ENCODE measurements at places on chromosomes 12 and 14.

GRCh38 chr12:57795354-57795753, 12.8 kb downstream of the TSFM start:
- no peak for DNase-seq

DNA sequence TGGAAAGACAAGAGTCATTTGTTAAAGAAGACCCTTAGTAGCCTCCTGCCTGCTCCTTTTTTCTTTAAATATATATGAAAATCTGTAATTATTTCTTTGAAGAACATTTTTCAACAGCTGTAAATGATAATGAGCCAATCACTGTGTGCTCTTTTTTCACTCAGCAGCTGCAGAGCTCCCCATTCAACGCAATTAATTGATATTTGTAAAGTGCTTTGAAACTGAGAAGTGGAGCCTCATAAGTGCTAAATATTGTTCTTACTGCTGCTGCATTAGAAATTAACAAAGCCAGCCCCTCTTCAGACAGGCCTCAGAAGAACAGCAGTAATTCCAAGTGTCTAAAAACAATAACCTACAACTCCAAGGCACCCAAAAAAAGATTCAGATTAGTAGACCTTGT, 224.3 kb downstream of the GXYLT1 start:
- no peak for DNase-seq

DNA sequence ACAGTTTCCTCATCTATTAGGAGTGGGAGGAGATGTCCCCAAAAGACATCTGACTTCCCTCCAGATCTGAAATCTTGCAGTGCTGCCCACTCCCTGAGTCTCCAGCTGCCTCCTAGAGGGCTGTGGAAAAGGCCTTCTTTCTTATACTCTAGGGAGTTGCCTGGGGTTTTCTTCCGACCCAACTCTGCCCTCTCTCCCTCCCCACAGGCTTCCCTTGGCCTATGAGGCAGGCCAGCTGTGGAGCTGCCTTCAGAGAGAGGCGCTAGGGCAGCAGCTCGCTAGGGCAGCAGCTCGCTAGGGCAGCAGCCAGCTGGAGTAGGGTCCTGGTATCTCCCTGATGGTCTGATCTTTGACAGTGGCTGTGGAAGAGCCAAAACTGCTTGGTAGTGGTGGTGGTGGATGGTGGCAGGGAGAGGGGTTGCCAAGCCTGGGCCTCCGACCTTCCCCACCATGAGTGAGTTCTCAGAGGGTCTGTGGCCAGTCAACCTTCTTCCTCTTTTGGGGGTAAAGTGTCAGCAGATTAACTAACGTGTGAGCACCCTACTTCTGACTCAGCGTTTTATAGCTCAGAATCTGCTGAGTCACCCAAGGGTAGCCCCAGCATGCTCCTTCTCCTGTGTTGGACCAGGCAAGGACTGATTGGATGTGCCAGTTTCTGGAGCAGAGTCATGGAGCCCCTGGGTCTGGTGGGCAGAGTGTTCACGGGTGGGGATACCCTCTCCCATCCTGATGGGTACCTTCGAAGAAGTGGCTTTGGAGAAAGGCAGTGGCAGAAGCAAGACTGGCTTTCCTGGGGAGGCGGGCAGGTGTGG, 2.3 kb downstream of the SLC48A1 start:
- no peak for DNase-seq

DNA sequence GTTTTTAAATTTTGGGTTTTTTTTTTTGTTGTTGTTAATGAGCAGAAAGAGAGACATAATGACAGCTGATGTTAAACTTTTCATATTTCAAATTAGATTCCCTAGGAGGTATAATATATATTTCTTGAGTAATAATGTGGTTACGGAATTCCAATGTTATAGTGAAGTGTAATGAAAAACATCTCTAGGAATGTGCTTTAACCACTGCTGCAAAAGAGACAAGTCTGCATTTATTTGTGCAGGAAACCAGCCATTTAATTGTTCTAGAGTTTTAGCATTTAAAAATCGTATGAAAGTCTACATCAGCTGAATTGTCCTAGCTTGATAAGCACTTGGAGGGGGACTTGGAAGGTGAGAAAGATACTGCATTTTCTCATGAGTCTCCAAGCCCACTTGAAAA, 14.3 kb downstream of the SERPINA10 start:
- DNase-seq: no peak

DNA sequence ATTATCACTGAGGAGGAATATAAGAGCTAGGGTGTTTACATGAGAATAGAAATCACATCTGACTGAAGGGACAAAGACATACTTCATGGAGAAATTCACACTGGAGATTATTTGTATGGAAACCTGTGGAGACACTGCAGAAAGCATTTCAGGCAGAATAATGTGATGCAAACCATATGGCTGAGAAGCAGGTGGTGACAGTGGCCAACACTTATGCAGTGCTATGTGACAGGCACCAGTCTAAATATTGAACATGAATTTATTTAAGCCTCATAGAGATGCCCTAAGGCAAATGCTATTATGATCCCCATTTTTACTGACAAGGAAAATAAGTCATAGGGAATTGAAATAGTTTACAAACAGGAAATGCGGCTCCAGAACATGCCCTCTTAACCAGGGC, 16.2 kb downstream of the ALG10B start:
- no peak for DNase-seq

GRCh38 chr14:66508846-66509621, 1.1 kb downstream of the GPHN start:
- DNase-seq: peak; percentile 33

DNA sequence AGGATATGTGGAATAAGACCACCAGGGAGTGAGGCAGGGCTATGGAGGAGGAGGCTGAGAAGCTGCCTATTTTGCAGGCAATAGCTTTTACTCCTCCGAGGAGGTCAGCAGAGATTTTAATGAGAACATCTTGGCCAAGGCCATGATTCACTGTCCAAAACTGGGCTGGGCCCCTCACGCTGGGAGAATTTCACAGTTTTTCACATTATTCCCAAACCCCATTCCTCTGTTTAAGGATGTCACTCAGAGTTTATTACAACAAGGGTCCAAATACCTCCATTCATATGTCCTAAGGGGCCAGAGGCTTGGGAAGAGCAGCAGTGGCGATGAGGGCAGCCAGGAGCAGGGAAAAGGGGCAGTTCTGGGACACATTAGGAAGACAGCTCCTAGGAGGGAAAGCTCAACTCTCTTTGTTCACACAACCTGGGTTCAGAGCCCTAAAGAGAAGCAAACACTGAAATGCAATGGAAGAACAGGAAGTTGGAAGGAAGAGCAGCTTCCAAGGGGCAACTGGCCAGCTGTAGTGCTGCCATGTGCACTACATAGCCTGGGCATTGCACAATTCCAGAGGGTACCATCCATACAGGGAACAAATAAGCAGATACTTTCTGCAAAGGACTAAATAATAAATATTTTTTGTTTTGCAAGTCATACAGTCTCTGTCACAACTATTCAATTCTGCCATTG, 283.2 kb downstream of the NUAK1 start:
- no peak for DNase-seq

DNA sequence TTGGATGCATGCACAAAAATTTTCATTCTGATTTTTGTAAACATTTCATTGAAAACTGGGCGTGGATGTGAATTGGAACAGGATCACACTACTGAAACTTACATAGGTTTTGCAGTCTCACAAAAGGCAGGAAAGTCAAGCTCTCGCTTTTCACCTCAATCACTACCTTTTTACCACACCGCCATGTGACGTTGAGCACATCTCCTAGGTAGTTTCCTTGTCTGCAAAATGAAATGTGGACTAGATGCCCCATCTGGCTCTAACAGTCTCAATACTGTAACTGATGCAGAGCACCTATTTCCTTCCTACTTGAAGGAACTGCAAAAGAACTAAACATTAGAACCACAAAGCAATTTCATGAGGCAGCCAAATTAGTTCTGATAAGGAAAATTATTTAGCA, 4.4 kb upstream of the YY1 start:
- no peak for DNase-seq

- DNase-seq: no peak
These were observed 833.3 kb downstream of the DIO2 start for GRCh38 chr14:79378020-79378419.

- DNase-seq: peak; percentile 32
These were observed 72.8 kb downstream of the IRF2BPL start for GRCh38 chr14:76955575-76956315.

DNA sequence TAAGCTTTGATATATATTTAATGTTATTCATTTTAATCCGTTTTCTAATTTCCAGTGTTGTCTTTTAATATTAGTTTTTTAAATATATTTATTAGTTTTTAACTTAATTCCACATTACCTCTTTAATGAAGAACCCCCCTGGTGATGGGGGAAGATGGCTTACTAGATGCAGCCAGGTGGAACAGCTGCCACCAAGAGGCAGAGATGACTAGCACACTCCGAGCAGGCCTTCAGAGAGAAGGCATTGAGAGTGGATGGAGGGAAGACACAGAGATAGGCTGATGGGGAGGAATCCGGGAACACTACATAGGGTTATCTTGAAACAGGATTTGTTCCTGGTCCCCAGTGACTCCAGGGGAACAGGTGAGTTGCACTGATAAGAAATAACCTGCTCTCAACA, 771.6 kb downstream of the LRFN5 start:
- no peak for DNase-seq

GRCh38 chr14:23939607-23940326, 13.8 kb upstream of the DHRS4 start:
- no peak for DNase-seq

GRCh38 chr12:1763153-1763552, 57.2 kb upstream of the LRTM2 start:
- no peak for DNase-seq

DNA sequence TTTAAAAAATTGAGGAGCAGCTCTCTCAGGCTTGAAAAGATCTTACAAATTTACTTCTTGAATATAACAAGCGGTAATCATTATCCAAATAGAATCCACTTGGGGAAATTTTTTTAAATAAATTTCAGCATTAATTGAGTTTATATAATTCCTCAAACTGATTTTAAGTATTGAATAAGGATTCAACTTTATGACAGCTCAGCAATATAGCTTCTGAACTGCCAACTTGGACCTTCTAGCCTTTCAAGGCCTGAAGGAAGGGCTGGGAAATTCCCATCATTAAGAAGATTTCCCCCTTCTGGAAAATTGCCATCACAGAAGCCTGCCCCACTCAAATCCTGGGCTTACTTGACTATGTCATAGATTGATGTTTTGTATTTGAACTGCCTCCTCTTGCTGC, 57.5 kb upstream of the GARIN2 start:
- DNase-seq: no peak

DNA sequence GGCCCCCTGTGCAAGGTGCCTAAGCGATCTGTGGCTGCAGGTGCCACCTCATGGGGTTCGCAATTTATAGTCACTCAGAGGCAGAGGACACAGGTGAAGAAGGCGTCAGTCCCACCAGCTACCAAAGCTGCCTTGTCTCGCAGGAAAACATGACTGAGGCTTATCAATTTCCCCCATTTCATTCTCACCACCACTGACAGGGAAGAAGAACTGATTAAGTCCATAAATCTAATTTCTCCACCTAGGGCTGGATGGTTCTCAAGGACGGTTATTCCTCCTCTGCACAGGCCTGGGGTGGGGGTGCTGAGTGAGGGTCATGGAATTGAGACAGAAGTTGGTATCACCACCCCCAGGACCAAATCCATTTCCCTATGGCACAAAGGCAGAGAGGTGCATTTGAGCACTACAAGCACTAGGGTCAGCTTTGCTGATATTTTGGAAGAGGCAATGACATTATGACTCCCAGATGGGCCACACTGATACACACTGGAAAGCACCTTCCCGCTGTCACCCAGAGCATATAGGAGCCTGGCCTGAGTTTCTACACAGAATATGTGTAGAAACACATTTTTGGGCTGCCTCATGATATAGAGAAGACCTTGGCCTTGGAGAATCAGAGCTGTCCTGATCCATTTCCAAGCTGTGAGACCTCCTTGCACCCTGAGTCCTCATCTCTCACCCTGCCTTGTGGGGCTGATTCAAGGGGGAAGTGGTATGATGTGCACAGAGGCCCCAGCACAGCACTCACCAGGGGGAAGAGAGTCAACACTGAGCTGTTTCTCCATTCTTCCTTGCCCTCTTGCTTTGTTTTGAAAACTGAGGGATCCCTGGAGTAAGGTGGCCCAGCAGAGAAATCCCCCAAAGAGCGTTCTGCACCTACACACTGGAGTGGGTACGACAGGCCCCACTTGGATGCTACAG, 59.4 kb downstream of the PITPNM2 start:
- DNase-seq: no peak

DNA sequence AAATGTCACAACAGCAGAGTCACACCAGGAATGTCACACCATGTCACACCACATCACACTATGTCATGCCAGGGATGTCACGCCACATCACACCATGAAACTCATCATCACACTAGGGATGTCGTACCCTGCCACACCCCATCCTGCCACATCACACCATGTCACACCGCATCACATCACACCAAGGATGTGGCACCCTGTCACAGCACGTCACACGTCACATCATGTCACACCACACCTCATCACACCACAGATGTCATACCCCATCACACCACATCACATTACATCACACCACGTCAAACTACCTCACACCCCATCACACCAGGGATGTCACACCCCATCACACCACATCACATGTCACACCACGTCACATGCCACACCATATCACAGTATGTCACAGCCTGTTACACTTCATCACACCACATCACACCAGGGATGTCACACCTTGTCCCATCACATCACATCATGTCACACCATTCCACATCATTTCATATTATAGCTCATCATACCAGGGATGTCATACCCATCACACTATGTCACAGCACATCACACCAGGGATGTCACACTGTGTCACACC, 90.9 kb downstream of the TMEM121 start:
- DNase-seq: no peak

DNA sequence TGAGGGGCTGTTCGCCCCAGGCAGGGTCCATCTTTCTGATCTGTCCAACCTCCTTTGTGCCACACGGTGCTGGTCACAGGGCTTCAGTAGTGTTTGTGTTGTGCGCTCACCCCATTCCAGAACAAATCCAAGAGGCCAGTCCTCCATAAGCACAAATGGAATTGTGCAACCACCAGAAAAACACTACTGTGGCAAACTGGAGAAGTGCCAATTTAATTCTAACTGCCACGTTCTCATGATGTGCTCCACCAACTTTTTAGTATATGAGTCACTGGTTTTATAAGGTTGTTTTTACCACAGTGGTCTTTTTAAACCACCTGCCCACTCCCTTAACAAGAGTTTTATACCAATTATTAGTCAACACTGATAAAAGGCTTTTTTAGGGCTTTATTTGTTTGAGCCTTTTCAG, 380.2 kb downstream of the NAV3 start:
- no peak for DNase-seq

GRCh38 chr14:20603813-20604690, 12.9 kb upstream of the RNASE12 start:
- no peak for DNase-seq

DNA sequence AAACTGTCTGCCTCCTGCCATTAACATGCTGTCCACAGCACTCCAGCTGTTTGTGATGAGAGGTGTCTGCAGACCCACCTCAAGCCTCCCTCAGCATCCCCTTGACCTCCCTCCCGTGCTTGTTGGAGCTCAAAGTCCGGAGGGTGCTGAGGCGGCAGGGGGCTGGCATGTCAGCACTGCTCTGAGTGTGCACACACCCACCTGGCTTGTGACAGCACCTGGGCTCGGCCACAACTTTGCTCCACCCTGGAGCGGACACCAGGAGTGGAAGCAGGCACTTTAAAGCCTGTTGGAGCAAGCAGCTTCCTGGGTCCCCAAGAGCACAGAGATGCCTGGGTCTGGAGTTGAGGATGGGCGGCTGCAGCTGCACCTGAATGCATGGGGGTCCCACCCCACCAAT, 20.9 kb downstream of the SERPINA3 start:
- no peak for DNase-seq
